ENCODE measurements at places on chromosomes 7 and 10. TPM values are rescaled to one million over a fixed set of nuclear protein-coding genes. Genes with fewer than 3 reads are reported as not detected.

Gene SPDYE1
- 0.31 TPM for total RNA-seq

Gene DPY19L1
- 33.9 TPM for total RNA-seq

Gene IFIT1B
- 1.0 TPM for total RNA-seq

Gene HHEX
- not detected for total RNA-seq

Gene OGDHL
- 12.9 TPM for total RNA-seq

DNA sequence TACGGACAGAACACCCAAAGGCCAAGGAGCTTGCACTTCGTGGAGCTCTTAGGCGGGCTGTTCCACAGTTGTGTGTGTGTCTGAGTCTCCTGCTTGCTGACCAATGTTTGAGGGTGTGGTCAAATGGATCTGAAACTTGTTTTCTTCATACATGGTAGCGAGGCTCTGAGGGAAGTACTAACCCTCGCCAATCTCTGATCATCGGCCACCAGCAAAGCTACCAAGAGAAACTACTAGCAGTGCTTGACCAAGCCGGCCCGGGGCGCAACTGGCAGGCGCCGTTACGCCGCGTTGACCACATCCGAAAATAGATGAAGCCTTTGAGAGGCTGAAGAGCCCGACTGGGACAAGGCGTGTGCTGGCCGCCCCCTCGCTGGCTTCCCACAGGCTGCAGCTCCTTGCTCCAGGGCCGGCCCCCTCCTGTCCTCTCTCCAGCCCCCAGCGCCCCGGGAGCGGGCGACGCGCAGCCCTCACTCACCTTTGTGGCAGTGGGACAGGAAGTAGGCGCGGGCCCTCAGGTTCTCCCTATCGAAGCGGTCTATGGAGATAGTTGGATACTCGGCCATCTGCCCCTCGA, 384 bp downstream of the DCLRE1C start:
- peak; percentile 73 for ATAC-seq

DNA sequence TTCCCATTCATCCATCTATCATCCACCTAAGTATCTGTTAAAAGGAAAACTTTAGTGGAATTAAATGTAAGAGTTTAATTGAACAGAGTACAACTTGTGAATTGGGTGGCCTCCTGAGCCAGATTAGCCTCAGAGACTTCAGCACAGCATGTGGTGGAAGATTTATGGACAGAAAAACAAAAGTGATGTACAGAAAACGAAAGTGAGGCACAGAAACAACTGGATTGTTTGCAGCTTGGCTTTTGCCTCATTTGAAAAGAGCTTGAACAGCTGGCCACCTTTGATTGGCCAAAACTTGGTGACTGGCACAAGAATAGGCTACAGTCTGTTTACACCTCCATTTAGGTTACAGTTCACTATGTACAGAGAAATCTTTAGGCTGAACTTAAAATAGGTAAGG, 1463.4 kb upstream of the CELF2 start:
- ATAC-seq, result no peak

- ATAC-seq, result peak; percentile 73
These were observed at the start of gene MAGI2 for GRCh38 chr7:79453558-79454360. MAGI2 (minus strand) TSS chr7:79453667; CDS start chr7:79453320, 347 bp downstream.

- ATAC-seq, result no peak
These were observed 34.9 kb upstream of the LEP start for GRCh38 chr7:128206017-128206746.

GRCh38 chr7:112331492-112331891, 118.8 kb upstream of the IFRD1 start:
- ATAC-seq, result peak; percentile 72

- ATAC-seq, result no peak
These were observed 73.3 kb upstream of the NANOS1 start for GRCh38 chr10:118955951-118956801.

GRCh38 chr7:44158096-44158872, 17.2 kb upstream of the MYL7 start:
- ATAC-seq, result peak; percentile 24

- no peak for ATAC-seq
These were observed 155.1 kb downstream of the GALNT11 start for GRCh38 chr7:152180587-152180986.
